ENCODE measurements at places on chromosomes 2 and 18.

DNA sequence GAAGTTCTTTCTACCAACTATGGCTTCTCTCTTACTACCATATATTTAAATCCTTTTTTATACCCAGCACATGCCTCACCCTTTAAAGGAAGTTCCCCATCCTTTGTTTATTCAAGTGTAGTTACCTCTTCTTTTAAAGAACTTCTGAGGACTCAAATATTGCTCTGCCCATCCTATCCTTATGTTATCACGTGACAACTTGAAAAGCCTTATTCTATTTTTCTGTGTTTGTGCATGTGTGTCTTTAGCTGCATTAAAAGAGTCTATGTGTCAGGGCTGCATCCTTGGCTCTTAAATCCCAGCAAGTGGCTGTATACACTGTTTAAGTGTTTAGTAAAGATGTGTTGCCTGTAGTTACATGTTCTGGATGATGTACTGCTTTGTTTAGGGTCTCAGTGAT is 22.5 kb downstream of the FSHR start:
- no peak for DNase-seq

DNA sequence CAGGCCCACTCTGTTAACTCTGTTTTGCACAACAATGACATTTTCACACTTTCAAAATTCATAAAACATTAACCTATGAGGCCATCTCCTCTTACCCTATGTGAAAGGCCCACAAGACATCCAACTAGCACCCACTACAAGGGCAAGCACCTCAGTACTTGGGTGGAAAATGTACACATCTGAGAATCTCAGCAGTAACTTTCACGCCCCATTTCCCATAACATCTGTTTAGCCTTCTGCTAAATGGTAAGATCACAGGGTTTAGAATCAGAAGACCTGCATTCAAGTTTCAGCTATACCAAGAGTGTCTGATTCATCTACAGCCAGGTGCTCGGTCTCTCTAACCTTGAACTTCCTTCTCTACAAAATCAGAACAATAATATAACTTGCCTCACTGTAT is 89.2 kb downstream of the SP100 start:
- DNase-seq: no peak

- DNase-seq: peak; percentile 97
These were observed at the start of gene PDK1 for GRCh38 chr2:172555522-172556283. Gene PDK1, plus strand, starts transcription at chr2:172556090. Its CDS starts 61 bp downstream, at chr2:172556151.

DNA sequence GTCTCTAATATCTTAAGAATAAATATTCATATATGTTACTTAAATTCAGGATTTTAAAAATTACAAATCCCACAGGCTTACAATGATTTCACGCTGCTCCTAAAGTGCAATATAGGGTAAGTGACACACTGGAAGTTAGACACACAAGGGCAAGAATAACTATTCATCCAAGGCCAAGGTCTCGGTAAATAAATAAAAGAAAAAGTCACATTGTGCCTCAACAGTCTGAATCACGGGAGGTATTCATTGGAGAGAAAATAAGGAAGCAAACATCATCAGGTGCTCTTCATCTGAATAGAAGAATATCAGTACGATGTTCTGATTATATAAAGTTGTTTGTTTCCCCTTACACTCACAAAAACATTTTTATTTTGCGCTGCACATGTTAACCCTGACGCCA is 820.2 kb downstream of the TRIB2 start:
- no peak for DNase-seq

DNA sequence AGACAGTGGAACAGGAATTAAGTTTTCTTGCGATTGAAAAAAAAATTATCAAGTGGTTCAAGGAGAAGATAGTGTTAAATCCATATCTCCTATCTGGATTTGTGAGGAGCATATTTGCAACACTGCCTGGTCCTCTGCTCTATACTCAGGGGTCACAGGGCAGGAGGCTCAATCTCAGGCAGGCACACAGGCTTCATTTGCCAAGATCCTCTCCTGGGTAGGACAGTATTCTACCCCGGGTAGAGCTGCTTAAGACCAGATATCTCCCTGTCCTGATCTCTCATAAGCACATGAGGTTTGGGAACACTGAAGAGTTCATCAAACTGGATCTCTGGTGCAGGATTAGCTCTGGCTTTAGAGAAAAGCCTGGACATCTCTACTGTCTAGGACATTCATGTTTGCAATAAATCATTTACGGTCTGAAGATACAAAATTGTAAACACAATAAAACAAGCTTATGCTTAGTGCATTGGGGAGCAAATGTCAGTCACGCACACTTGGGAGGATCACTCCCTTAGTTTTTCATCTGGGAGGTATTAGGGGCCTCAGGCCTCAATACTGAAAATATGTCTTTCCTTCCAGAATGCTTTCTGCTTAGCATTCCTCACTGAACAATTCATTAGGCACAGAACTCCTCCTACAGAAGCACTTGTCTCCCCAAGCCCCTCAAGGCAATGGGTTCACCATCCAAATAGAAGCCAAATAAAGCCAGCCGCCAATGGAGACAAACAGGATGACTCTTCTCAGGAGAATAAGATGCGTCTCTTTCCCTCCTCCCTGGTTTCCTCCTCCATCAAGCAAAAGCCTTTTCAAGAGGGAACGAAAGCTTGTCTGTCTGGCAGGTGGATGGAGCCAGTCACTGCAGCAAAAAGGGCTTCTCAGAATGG is 34.1 kb upstream of the LCLAT1 start:
- no peak for DNase-seq

GRCh38 chr2:113965644-113966043 is 75.8 kb downstream of the ACTR3 start:
- peak; percentile 49 for DNase-seq

DNA sequence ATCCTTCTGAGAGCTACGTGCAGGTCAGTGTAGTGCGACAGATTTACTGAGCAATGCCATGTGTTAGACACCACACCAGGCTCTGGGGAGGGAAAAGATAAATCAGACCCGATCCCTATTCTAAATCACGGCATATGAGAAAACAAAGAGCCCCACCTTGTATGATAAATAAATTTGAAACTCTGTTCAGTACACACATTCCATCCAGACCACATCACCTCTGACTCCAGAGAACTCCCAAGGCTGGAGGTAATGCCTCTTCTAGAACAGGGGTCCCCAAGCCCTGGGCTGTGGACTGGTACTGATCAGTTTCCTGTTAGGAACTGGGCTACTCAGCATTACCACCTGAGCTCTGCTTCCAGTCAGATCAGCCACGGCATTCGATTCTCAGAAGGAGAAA is 77.3 kb downstream of the QPCT start:
- DNase-seq: no peak

DNA sequence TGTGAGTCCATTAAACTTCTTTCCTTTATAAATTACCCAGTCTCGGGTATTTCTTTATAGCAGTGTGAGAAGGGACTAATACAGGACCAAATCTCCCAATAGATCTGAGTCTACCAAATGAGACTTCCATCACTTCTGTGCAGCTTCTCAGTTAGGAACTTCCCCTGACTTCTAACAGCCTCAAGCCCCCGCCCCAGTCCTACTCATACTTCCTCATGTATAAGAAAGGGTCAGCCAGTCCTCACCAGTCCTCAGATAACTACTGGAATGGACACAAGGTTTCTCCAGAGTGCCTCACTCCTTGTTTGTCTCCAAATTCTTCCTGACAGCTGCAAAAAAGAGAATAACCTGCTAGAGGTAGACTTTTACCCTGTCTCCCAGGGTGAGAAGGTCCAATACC is 19.5 kb downstream of the TTC32 start:
- no peak for DNase-seq

- no peak for DNase-seq
These were observed 507.3 kb downstream of the RNF144A start for GRCh38 chr2:7424481-7424880.

GRCh38 chr18:42915299-42915698 is 200.2 kb downstream of the RIT2 start:
- DNase-seq: no peak

- no peak for DNase-seq
These were observed 190.9 kb downstream of the TFCP2L1 start for GRCh38 chr2:121094101-121094500.
